ENCODE measurements at places on chromosomes 6 and 20.
A peak's percentile ranks its signal among the peaks of the same experiment; 100 is the strongest.

DNA sequence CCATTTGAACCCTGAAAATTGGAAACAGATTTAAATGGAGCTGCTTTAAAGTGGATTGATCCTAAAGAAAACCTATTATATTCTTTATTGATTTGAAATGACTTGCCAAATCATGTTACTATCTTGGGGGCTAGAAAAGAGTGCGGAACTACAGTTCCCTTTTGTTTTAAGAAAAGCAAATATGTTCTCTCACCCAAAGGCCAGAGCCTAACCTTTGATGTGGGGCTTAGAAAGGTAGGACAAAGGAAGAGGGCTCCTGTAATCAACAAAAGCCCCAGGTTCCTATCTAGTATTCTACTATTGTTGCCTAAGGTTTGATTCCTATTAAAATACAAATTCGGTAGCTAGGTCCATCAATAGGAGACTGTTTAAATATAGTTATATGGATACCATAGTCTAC is 100.8 kb upstream of the BEND6 start:
- H3K27ac ChIP-seq, result no peak overlapping the region
- DNase-seq, result no peak
- H3K4me1 ChIP-seq, result peaks cover 7% of the 10 kb centered on the region
- H3K36me3 ChIP-seq, result no peaks in the 10 kb centered on the region
- H3K4me3 ChIP-seq, result no peak overlapping the region

GRCh38 chr6:33420491-33421343 is 852 bp downstream of the SYNGAP1 start:
- H3K36me3 ChIP-seq, result peaks cover 51% of the 10 kb centered on the region
- no peak overlapping the region for H3K4me3 ChIP-seq
- DNase-seq, result no peak
- peak overlapping the region; percentile 0 for H3K27ac ChIP-seq

DNA sequence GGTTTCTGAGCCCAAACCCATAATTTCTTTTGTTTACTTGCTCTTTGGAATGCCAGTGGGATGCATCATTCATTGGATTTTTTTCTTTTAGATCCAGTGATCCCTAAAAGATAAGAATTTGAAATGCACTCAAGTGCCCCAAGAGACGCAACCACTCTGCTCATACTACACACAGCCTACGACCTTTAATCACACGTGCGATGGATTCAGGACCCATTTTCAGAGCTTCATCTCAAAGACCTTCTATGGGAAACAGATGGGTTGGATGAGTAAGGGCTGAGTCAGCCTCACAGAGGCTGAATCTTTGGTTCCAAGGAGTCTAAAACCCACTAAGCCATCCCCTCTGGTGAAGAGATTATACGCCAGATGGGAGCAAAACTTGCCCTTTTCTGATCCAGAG is 265.5 kb upstream of the EXOC2 start:
- DNase-seq, result no peak
- no peak overlapping the region for H3K27ac ChIP-seq
- no peaks in the 10 kb centered on the region for H3K4me1 ChIP-seq
- H3K36me3 ChIP-seq, result no peaks in the 10 kb centered on the region
- no peak overlapping the region for H3K4me3 ChIP-seq

DNA sequence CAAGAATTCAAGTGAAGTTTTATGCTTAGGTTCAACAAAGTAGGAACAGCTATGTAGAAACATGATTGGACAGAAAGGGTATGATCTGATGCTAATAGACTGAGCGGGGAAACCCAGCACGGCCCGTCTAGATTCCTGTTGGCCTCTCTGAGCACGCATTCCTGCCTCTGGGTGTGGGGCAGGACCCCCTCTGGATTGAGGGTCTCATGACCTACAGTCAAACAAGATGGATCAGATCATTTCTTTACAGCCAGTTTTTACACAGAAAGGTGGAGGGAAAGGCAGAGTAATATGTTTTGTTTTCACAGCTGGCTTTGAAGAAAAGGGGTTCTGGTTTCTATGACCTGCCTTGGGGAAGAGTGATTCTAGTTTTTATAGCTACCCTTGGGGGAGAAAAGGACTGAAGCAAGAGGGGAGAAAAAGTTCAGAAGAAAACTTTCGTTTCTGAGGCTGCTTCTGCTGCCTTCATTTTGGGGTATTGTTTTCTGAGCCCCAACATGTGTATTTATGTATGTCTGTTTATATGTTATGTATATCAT is 99.6 kb upstream of the SLC22A16 start:
- H3K36me3 ChIP-seq, result no peaks in the 10 kb centered on the region
- no peak for DNase-seq
- H3K4me1 ChIP-seq, result no peaks in the 10 kb centered on the region
- H3K27ac ChIP-seq, result no peak overlapping the region

DNA sequence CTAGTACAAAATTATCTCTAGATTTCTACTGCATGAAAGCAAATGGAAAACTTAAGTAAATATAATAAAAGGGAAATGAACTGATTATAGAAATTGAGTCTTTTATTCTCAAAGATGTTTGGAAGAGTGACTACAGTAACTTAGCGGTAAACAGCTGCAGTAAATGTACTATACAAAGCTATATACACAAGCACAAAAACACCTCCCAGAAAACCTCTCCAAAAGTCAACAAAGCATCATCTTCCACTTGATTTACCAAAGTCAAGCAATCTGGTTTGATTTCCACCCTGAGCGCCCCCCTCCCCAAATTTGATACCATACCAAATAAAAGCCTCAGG is 142.1 kb upstream of the SHLD1 start:
- no peak for DNase-seq
- H3K4me1 ChIP-seq, result peaks cover 48% of the 10 kb centered on the region
- H3K27me3 ChIP-seq, result no peaks in the 10 kb centered on the region
- H3K4me3 ChIP-seq, result peak overlapping the region; percentile 95

DNA sequence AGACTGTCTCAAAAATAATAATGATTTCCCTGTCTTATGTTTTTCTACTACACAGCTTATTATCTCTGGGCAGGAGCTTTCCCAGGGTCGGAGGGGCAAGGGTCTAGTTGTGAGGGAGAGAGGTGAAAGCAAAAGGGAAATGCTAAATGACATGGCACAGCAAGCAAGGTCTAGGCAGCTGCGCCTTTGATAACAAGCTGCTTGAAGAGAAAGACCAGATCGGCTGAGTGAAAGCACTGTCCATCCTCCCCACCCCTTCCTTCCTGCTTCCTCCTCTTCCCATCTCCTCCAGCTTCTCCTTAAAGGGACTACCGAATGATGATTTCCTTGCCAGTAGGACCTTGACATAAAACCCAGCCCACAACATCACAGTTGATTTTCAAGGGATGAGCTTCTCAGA is 158.1 kb upstream of the AKAP12 start:
- no peak overlapping the region for H3K27ac ChIP-seq
- H3K36me3 ChIP-seq, result peaks cover 3% of the 10 kb centered on the region
- H3K4me3 ChIP-seq, result no peak overlapping the region
- no peak for DNase-seq

GRCh38 chr6:154615483-154616025 is 105.1 kb upstream of the CNKSR3 start:
- DNase-seq, result no peak
- no peaks in the 10 kb centered on the region for H3K36me3 ChIP-seq
- H3K4me3 ChIP-seq, result no peak overlapping the region
- H3K27ac ChIP-seq, result no peak overlapping the region
- H3K4me1 ChIP-seq, result no peaks in the 10 kb centered on the region

DNA sequence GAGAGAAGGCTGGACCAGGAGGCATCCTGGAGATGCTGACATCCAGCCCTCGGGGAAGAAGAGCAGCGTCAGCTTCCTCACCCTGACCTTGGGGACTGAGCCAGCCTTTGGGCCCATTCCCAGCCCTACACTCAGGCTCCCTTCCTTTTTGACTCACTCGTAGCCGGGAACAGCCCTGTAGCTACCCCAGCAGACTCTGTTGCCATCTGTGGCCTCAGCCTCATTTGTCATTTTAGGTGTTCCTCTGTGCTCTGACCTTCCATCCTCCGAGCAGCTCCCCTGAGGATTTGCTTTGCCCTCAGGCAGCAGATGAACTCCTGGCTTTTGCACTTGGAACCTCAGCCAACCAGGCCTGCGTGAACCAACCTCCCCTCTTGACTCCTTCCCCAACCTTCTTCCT is 67.5 kb downstream of the ELOVL2 start:
- no peak overlapping the region for H3K4me3 ChIP-seq
- no peaks in the 10 kb centered on the region for H3K36me3 ChIP-seq
- H3K27ac ChIP-seq, result no peak overlapping the region
- H3K4me1 ChIP-seq, result no peaks in the 10 kb centered on the region

All from effector memory CD8-positive, alpha-beta T cell (primary cell).